Stimulated activated CD4-positive, alpha-beta T cell treated with anti-CD3 and anti-CD28 coated beads, TNF-alpha, amount 100 ng/mL, for 48 hours (primary cell): ENCODE measurements at places on chromosomes 6 and 20.

DNA sequence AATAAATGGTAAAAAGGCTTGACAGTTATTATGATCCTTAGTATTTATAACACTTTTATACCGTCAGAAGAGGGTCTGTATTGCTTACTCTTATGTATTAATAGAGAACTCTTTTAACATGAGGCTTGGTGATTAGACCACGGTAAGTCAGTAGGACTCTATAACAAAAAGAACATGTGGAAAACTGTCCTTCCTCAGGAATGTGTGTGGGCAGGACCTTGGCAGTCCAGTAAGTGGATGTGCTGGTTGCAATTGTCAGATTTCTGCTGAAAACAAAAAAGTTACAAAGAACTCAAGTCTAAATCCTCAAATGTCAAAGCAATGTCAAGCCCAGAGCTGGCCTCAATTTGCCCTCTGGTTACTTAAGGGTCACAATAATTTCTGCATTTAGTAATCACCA lies 81.1 kb downstream of the PLCG1 start:
- DNase-seq = no peak

GRCh38 chr6:169159331-169159730 lies 94.3 kb downstream of the THBS2 start:
- DNase-seq = no peak

DNA sequence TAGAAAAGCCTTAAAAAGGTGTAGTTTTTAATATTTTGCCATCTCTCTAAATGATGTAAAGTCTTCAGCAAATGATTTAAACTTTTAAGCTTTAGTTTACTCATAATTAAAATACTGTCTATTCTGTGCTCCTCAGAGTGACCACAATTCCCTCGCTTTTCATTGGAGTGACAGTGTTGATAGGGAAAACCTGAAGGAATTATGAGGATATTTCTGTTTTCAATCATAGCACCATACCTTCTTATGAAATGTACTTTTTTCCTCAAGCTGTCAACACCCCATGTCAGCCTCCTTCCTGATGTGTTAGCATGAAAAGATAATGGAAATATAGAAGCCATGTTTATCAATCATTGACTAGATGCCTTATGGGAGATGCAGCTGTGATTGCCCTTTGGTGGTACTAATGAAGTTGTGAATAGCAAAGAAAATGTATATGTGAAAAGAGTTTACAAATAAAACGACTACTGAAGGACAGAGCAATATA lies 145.4 kb upstream of the EYS start:
- no peak for DNase-seq

- DNase-seq = peak; percentile 23
Measured at GRCh38 chr6:25788305-25788922, 33.9 kb downstream of the SLC17A4 start.

DNA sequence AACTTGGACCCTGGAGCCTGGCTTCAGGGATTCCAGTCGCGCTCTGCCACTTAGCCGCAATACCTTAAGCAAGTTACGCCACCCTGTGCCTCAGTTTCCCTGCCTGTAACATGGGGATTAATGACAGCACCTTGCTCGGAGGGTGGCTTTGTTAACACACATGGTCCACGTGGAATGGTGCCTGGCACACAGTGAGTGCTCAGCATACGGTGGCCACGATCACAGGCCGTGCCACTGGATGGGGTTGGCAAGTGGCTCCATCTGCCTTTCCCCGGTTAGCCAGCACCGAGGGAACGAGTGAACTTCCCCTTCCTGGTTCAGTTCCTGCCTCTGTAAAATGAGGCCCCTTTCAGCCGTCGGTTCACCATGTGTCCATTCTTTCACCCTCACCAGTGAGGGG lies 17.2 kb downstream of the C6orf132 start:
- no peak for DNase-seq

DNA sequence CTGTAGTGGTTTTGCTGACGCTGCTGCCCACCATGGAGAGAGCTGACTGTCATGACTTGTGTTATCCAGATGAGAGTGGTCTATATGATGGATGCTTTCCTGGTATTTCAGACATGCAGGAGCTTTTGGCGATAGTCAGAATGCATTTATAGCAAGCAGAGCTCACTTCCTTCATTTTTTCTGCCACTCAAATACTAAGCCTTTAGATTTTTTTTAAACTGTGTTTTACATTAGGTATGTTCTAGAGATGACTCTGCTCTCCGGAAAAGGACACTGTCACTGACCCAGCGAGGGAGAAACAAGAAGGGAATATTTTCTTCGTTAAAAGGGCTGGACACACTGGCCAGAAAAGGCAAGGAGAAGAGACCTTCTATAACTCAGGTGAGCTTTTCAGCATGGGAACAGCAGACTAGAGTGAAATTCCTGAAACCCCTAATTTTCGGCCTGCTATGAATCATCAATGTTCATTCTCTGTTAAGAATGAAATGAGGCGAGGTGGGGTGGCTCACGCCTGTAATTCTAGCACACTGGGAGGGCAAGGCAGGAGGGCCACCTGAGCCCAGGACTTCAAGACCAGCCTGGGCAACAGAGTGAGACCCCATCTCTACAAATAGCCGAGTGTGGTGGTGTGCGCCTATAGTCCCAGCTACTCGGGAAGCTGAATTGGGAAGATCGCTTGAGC lies 98.6 kb upstream of the CLDN20 start:
- no peak for DNase-seq

DNA sequence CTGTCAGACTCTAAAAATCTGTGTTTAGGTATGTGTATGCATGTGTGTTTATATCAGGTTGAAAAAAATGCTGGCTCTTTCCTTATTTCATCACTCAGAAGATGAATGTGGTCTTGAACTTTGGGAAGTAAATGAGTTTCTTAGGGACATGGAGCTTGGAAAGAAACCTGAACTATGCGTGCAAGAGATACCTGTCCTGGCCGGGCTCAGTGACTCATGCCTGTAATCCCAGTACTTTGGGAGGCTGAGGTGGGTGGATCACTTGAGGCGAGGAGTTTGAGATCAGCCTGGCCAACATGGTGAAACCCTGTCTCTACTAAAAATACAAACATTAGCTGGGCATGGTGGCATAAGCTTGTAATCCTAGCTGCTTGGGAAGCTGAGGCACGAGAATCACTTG lies 4.4 kb upstream of the GLP1R start:
- no peak for DNase-seq

GRCh38 chr6:33123732-33124524 lies 48.1 kb downstream of the HLA-DPB1 start:
- no peak for DNase-seq
